Midbrain (tissue), 1 donor: ENCODE measurements at places on chromosomes 6 and 20.

- no peak for DNase-seq
Measured at GRCh38 chr6:157492741-157493140, 111.8 kb downstream of the ZDHHC14 start.

- no peak for DNase-seq
Measured at GRCh38 chr20:25418776-25419175, 11.3 kb downstream of the GINS1 start.

- no peak for DNase-seq
Measured at GRCh38 chr20:31542201-31542842, 28.1 kb downstream of the HM13 start.

DNA sequence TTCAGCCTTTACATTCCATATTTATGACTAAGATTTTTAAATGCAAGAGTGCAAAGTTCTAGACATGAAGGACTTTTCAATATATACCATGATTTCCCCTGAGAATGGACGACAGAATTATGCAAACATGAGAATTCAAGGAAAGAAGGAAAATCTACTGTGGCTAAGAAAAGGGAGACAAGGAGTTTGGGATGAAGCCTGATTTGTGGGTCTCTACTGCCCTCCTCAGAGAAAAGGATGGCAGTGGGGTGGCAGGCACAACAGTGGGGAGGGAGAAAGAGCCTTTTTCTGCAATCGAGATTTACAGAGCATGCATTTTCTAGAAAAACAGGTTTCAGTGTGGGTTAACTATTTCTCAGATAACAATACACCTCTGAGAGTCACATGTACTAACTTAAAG is 466.9 kb upstream of the NRSN1 start:
- DNase-seq, result peak; percentile 73

- DNase-seq, result peak; percentile 76
Measured at GRCh38 chr20:57092112-57092899, 174.1 kb downstream of the BMP7 start.

GRCh38 chr20:63342561-63343459 is 18.3 kb downstream of the CHRNA4 start:
- no peak for DNase-seq

DNA sequence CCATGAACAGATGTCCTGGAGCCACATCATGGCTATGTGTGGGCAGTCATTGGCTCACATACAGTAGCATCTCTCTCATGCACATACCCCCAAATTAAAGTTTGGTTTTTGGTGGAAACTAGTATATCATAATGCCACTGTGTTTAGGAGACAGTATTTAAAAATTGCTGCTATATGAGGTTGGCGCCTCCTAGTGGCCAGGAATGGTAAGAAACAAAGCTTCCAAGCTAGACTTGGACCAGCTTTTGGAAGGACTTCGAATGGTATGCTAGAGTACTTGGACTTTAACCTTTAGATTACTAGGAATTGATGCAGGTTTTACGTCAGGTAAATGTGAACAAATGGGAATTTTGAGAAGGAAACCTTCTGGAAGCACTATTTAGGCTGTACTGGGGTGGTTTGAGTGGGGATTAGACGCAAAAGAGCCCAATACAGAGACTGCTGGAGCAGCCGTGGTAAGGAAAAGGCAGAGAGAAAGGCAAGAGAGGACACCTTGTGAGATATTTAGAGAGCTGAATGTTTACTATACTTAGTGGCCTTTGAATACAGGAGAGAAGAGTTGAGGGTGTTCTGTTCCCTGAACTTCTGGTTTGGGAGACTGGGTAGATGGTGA is 23.8 kb downstream of the PRSS35 start:
- DNase-seq, result peak; percentile 11

DNA sequence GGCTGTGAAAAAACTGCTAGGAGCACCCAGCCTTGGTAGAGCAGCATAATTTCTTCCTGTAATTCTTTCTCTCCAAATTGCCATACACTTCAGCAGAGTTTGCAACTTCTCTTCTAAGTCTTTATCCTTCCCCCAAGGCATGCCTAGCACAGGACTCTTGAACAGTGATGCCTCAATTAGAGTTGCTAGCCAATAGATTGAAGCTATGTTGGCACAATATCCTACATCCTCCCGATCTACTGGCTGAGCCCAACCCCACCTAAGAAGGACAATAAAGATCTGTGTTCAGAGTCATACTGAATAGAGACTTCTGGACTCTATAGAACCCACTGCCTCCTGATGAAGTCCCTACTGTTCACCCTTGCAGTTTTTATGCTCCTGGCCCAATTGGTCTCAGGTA is at the start of gene DEFB126:
Gene DEFB126 (plus strand): TSS at position 301 of the 400 bp plus-strand sequence. CDS start 39 bp downstream, at position 340.
- DNase-seq, result no peak

GRCh38 chr6:90397929-90398674 is 101.5 kb upstream of the BACH2 start:
- no peak for DNase-seq

GRCh38 chr6:77457720-77458349 is 5.5 kb downstream of the HTR1B start:
- DNase-seq, result peak; percentile 48

GRCh38 chr6:56691286-56691595 is 48.6 kb upstream of the DST start:
- DNase-seq, result no peak

GRCh38 chr6:170130201-170130621 is 160.7 kb downstream of the DLL1 start:
- DNase-seq, result no peak

DNA sequence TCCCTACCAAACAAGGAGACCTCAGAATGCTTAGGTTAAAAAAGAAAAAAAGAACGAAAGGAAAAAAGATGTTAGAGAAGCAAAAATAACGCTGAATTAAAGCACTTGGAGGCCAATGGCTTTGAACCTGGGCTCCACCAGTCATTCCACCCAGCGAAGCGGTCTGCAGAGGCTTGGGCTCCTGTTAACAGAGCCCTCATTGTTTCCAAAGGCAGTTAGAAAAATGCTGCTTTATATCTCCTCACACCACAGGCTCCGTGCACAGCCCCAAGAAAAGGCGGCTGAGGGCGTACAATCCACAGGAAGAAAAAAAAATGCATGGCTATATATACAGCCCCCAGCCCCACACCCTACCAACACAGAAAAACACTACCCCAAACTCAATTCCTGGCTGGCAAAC is 255.9 kb downstream of the FOXC1 start:
- peak; percentile 59 for DNase-seq

DNA sequence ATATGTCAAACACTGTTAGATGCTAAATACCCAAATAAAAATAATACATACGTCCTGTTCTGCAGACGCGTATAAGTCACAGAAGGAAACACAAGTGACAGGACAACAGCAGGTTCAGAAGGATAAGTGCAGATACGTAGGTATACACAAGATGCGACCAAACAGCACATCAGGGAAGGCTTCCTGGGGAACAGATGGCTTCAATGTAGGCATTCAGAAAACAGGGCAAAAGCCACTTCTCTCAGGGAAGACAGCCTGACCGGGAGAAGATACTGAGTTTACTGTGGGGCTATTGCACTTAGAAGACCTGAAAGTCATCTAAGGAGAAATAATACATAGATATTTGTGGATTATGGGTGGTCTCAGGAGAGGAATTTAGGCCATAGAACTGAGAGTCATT is 1.9 kb downstream of the HLA-DPA1 start:
- DNase-seq, result no peak

DNA sequence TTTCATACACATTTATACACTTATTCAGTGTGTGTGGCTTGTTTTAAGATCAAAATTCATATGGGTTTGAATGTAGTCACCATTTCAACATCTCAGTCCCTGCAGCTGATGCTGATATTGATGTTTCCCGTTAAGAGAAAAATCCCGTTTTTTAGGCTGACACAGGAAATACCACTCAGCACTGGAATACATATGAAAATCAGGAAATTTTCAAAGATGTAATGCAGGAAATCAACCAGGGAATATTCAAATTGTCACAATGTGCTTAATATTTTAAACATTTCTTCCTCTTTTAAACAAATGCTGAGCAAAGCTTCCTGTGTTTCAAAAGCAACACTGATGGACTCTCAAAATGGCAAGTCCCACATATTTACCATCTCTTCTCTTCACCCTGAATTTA is 94.5 kb upstream of the MARCKS start:
- DNase-seq, result no peak

DNA sequence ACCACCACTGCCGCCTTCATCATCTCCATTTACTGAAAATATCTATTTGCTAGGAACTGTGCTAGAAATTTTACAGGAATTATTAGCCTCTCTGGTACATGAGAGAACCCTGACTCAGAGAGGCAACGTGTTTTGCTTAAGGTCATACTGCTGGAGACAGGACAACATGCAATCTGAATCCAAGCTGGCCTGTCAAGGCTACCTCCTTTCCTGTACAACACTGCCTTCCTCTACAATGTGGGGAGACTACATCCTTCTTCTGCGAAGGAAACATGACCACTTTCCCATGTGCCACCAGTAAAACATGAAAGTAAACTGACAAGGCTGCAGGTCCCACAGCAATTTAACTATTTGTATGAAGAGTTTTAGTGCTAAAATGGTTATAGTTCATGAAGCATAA is 200.9 kb downstream of the BACH2 start:
- DNase-seq, result no peak

DNA sequence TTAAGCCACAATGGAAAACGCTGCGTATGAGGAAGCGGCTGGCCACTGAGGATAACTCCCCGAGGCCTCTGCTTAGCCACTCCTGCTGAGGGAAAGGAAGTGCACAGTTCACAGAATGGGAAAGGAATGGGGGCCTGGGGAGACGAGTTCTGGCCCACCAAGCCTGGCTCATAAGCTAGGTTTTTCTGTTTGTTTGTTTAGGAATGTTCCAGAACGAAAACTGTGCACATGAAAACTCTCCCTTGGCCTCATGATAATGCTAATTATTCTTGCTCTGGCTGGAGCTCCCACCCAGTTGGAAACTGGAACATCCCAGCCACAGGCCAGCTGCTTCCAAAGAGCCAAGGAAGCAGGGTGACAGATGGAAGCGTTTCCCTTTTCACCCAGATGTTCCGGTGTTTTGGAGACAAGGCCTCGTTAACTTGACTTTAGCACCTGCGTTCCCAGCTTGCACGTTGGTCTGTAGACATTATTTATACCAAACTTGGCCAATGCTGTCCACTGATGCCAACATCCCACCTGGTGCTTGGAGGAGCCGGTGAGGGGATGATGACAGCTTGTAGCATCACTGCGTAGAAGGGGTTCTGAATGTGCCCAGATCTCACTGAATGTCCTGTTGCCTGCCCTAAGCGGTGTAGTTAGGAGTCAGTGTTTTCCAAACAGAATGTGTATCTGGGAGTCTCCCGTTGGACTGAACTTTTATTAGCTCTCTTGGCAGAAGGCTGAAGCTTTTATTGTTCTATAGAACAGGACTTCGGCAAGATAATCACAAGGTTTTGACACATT is 34.5 kb downstream of the APCDD1L start:
- no peak for DNase-seq

GRCh38 chr20:16694161-16694560 is 35.7 kb upstream of the SNRPB2 start:
- DNase-seq, result no peak

DNA sequence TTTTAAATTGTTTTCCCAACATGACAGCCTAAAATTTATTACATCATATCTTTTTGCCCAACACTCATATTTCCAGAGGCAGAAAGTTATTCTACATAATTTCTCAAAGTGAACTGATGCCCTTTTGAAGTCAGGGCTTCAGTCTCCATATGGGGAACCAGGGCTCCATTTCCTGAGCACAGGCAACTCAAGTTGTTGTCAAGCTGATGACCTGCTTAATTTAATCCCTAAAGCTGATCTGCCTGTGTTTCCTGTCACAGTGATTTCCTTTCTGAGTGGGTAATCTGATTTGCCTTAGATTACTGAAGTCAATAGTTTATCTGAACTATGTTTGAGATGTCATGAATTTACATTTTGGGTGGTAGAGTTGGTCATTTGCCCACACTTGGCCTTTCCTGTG is 932.1 kb upstream of the MANEA start:
- no peak for DNase-seq

- DNase-seq, result no peak
Measured at GRCh38 chr6:45690846-45691245, 313.1 kb upstream of the SUPT3H start.

DNA sequence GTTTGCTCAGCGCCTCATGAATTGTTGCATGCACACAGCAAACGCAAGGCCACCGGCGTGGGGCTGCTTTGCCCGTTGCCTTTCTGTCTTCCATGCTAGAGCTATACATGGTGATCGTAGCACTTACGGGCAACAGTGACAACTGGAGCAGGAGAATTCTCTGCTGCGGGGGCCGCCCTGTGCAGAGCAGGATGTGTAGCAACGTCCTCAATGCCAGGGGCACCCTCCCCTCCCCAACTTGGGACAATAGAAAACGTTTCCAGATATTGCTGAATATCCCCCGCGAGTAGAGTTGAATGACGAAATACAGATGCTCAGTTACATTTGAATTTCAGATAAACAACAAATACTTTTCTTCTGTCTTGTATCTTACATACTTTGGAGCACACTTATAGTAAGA is 198.7 kb downstream of the TFAP2C start:
- DNase-seq, result no peak

- no peak for DNase-seq
Measured at GRCh38 chr6:111533087-111533784, 50.2 kb upstream of the REV3L start.
